Left ventricle myocardium inferior (tissue), 1 donor: ENCODE measurements at places on chromosomes 6 and 20.
A peak's percentile ranks its signal among the peaks of the same experiment; 100 is the strongest.

DNA sequence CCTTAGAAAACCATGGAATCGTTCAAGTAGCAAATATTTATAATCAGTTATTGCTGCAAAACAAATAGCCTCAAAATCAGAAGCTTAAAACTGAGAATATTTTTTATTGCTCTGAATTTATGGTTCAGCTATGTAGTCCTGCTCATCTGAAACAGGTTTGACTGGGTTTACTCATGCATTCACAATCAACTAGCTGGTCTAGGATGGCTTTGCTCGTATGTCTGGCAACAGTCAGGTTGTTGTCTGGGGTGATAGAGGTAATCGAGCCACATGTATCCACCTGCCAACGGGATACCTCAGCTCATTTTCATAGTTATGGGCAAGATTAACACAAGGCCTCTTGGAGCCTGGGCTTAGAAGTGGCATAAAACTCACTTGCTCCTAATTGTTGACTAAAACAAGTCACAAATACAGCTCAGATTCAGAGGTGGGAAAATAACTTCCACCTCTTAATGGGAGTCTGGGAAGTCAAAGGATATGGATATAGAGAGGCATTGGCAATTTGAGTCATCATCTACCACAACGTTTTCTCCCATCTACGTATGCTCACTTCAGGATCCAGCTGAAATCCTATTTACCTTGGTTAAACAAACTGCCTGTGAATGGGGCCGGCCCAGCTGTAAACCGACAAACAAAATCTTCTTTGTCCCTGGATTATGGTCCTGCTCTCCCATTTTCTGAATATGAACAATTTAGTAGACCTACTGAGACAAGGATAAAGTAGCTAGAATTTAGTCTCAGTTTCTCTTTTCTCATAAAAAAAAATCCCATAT is 54.5 kb upstream of the TENT5A start:
- DNase-seq = no peak
- no peaks in the 10 kb centered on the region for H3K36me3 ChIP-seq
- peaks cover 23% of the 10 kb centered on the region for H3K4me1 ChIP-seq
- H3K27ac ChIP-seq = no peak overlapping the region
- no peak overlapping the region for H3K4me3 ChIP-seq
- no peaks in the 10 kb centered on the region for H3K27me3 ChIP-seq

GRCh38 chr6:43269273-43270007 is 26.2 kb downstream of the TTBK1 start:
- H3K36me3 ChIP-seq = no peaks in the 10 kb centered on the region
- H3K4me1 ChIP-seq = peaks cover 35% of the 10 kb centered on the region
- H3K4me3 ChIP-seq = peak overlapping the region; percentile 51
- peaks cover 39% of the 10 kb centered on the region for H3K27me3 ChIP-seq
- peak overlapping the region; percentile 86 for H3K27ac ChIP-seq

GRCh38 chr20:58192567-58192966 is 35.9 kb downstream of the ANKRD60 start:
- no peak overlapping the region for H3K27ac ChIP-seq
- H3K4me3 ChIP-seq = no peak overlapping the region
- H3K4me1 ChIP-seq = no peaks in the 10 kb centered on the region
- H3K36me3 ChIP-seq = no peaks in the 10 kb centered on the region

DNA sequence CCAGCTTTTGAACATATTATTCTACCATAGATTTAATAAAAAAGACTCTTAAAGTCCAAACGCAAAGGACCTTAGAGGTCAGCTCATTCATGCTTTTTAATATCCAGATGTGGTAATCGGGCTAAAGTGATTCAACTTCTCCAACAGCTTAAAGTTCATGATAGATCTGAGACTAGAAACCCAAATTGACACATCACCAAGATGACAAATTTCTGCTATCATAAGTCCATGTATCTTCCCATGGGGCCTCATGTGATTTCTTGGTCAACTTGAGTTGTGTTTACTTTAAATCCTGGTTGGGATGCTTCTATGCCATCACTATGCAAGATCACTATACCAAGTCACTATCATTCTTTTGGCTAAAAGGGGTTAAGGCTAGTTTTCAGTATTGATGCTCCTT is 56.0 kb downstream of the SLC24A3 start:
- H3K4me1 ChIP-seq = no peaks in the 10 kb centered on the region
- H3K27ac ChIP-seq = no peak overlapping the region
- H3K4me3 ChIP-seq = no peak overlapping the region
- no peaks in the 10 kb centered on the region for H3K36me3 ChIP-seq
- H3K27me3 ChIP-seq = peaks cover 21% of the 10 kb centered on the region

DNA sequence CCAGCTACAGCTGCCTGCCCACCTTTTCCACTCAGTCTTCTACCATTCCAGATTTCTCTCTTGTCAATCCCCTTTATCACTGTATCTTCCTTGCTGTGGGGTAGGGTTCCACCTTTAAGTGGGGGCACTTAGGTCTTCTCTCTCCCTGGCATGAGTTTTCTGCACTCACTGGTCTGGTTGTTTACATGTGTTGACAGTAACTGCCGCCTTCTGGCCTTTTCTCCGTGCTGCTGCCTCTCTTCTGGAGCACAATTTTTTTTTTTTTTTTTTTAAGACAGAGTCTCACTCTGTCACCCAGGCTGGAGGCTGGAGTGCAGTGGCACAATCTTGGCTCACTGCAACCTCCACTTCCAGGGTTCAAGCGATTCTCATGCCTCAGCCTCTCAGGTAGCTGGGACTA is 12.0 kb downstream of the RNF114 start:
- peaks cover 92% of the 10 kb centered on the region for H3K36me3 ChIP-seq
- H3K27ac ChIP-seq = no peak overlapping the region
- no peaks in the 10 kb centered on the region for H3K27me3 ChIP-seq
- no peak for DNase-seq

GRCh38 chr6:40551966-40552505 is 35.1 kb downstream of the LRFN2 start:
- no peak for DNase-seq
- H3K27ac ChIP-seq = no peak overlapping the region
- no peaks in the 10 kb centered on the region for H3K36me3 ChIP-seq

GRCh38 chr6:7827142-7827541 is 83.4 kb downstream of the TXNDC5 start:
- no peak for DNase-seq
- H3K4me3 ChIP-seq = no peak overlapping the region
- H3K4me1 ChIP-seq = peaks cover 7% of the 10 kb centered on the region
- peak overlapping the region; percentile 37 for H3K27ac ChIP-seq

- no peaks in the 10 kb centered on the region for H3K27me3 ChIP-seq
- H3K27ac ChIP-seq = peak overlapping the region; percentile 91
- no peaks in the 10 kb centered on the region for H3K36me3 ChIP-seq
- DNase-seq = peak; percentile 37
- H3K4me1 ChIP-seq = peaks cover 59% of the 10 kb centered on the region
- H3K4me3 ChIP-seq = no peak overlapping the region
Measured at GRCh38 chr20:50663095-50663821, 28.1 kb downstream of the RIPOR3 start.

- no peaks in the 10 kb centered on the region for H3K36me3 ChIP-seq
- H3K27ac ChIP-seq = peak overlapping the region; percentile 98
- H3K4me3 ChIP-seq = peak overlapping the region; percentile 92
- DNase-seq = no peak
Measured at GRCh38 chr6:82248273-82248735, 760 bp upstream of the IBTK start.

DNA sequence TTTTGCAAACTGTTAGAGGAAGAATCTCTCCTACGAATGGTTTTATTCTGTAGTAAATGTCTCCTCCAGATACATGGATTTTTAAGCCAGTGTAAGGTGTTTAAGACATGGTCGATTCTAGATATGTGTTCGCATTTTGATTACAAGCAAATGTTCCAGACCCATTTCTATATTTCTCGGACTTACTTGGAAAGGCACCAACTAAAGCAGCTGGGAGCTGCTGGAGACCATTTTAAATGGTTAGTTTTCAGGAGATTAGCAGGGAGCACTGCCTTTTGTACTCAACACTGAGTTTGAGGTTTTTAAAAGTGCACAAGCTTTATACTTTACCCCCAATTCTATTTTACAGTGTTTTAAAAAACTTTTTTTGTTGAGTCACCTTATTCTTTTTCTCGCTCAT is 857.0 kb downstream of the KIF16B start:
- no peak overlapping the region for H3K4me3 ChIP-seq
- H3K27me3 ChIP-seq = no peaks in the 10 kb centered on the region
- DNase-seq = no peak

GRCh38 chr6:129429956-129430355 is 280.0 kb downstream of the ARHGAP18 start:
- no peaks in the 10 kb centered on the region for H3K27me3 ChIP-seq
- no peak overlapping the region for H3K27ac ChIP-seq
- H3K4me3 ChIP-seq = no peak overlapping the region
- H3K4me1 ChIP-seq = peaks cover 25% of the 10 kb centered on the region
- DNase-seq = no peak

- no peak overlapping the region for H3K4me3 ChIP-seq
- no peaks in the 10 kb centered on the region for H3K36me3 ChIP-seq
- H3K4me1 ChIP-seq = no peaks in the 10 kb centered on the region
- no peaks in the 10 kb centered on the region for H3K27me3 ChIP-seq
- H3K27ac ChIP-seq = no peak overlapping the region
Measured at GRCh38 chr20:13259921-13260320, 38.8 kb downstream of the ISM1 start.

- H3K4me3 ChIP-seq = no peak overlapping the region
- peak overlapping the region; percentile 85 for H3K27ac ChIP-seq
- H3K27me3 ChIP-seq = no peaks in the 10 kb centered on the region
Measured at GRCh38 chr6:158772851-158773371, 46.3 kb downstream of the EZR start.

DNA sequence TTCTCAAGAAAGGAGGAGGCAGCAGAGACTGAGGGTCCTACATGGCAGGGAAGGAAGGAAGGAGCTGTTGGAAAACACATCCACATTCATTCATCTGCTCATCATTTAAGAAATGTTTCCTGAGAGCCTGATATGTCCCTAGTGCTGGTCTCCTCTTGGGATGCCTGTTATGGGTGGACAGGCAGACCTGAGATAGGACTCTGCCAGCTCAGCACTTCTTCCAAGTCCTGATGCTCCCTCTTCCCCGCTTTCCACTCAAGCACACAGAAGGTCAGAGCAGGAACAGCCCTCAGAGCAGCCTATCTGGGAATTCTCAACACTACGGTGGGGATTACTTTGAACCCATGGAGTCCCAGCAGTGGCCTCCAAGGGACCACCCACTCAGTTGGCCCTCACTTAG is 8.0 kb upstream of the SIRPD start:
- H3K27me3 ChIP-seq = peaks cover 43% of the 10 kb centered on the region
- H3K4me1 ChIP-seq = no peaks in the 10 kb centered on the region
- H3K36me3 ChIP-seq = no peaks in the 10 kb centered on the region
- H3K4me3 ChIP-seq = no peak overlapping the region
